ENCODE measurements at places on chromosomes 7 and 10.

DNA sequence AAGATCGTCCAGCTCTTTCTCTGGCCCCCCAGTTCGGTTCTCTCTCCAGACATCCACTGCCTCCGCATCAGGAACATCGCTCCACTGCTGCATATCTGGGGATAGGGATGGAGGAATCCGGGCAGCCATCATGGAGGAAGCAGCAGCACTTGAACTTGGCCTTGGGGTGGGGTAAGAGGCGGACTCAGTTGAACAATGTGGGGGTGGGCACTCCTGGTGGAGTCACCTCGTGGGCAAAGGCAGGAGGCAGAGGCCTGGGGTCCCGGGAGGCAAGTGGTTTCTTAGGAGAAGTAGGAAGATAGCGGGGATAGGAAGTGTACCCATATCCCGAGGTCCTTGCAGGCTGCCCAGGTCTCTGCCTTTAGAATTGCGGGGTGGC is 98.3 kb downstream of the CHST15 start:
- DNase-seq, result no peak

DNA sequence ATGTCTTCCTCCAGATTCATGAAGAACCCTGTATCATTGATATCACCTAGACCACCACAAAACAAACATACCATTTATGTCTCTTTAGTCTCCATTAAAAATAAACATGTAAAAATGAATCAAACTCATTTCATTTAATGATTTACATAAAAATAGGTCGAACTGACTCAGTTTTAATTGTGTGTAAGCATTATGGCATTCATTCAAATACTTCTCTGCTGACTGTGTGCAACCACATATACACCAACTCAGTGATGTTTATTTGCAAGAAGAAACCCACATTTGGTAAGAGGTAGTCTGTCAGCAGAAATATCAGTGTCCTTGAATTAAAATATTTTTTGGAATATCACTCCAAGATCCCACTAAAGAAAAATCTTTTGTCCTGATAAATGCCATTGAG is 30.5 kb downstream of the ABCB1 start:
- no peak for DNase-seq

- DNase-seq, result no peak
Measured at GRCh38 chr7:69002416-69002815, 595.9 kb upstream of the AUTS2 start.

DNA sequence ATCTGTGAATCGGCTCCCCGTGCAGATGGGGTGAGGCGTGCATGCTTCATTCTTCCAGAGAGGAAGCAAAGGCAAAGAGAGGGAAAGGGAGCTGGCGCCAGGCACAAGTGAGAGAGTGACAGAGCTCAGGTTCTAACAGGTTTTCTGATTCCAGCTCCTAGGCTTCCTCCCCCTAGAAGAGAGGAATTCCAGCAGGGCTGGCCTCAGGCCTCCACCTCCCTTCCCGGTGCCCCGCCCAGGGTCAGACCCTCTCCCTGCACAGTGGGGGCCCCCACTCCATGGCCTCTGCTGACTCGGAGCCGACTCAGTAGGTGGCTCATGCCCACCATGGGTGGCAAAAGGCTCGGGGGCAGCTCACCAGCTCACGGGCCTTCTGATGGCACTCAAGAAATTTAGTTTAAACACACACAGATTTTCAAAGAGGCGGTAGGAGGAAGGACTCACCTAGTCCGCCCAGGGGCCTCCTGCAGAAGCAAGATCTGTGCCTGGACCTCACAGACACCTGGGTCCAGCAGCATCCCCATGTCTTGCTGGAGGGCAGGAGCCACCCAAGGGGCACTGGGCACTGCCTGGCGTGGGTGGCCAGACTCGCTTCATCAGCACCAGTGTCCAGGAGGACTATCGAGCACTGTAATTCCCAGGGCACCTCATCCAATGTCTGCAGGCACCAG is 183.5 kb downstream of the MAD1L1 start:
- no peak for DNase-seq

DNA sequence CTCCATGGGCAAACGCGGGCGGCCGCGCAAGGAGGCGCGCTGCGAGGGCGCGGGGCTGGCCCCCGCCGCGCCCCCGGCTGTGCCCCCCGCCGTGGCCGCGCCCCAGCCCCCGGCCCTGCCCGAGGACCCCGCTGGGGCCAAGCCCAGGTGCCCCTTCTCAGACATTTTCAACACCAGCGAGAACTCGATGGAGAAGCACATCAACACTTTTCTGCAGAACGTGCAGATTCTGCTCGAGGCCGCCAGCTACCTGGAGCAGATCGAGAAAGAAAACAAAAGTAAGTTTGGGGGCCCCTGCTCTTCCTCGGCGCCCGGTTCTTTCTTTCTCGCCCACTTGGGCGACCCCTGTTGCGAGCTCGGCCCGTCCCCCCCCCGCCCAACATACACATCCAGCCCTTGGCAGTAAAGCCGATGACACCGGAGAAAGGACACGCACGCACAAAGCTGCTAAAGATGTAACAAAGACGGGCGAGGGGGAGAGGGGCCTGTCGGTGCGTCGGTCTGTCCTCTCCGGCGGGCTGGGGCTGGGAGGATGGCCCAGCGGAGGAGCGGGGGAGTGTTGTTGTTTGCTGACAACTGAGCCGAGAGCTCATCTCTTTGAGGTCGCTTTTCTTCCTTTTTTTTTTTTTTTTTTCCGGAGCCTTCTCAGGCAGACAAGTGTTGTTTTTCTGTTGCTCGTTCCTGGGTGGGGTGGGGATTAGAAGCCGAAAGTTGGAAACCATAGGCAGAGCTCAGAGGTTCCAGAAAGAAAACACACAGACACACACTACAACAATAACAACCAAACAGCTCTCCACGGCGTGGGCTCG is 604 bp downstream of the MXI1 start:
- peak; percentile 57 for DNase-seq

DNA sequence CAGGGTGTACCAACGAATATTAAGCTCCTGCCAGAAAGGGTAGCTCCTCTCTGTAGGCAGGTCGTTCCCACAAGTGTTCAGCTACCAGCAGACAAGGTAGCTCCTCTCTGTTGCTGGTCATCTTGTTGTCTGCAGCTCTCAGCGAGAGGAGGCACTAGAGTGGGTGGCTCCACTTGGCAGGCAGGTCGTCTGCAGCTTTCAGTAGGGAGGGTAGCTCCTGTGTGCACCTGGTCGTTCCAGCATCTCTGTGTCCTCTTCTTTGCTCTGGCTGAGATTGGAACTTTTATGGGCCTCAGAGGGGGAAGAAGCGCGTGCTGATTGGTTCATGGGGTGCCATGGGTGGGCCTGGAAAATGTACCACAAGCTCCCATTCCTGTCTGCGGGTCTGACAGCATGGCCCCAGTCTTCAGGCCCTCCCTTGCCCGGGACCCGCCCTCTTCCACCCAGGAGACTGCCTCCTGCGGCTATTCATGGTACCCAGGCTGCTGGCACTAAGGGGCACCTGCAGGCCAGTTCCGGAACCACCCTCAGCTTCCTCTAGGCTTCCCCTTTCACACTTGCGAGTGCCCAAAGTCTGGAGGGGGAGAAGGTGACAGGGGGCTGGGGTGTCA is 63.9 kb upstream of the CACNA2D1 start:
- DNase-seq, result no peak

GRCh38 chr10:49618821-49619220 is 5.0 kb downstream of the CHAT start:
- no peak for DNase-seq

- DNase-seq, result no peak
Measured at GRCh38 chr7:87001214-87001613, 58.2 kb downstream of the ELAPOR2 start.

- no peak for DNase-seq
Measured at GRCh38 chr7:154684666-154685563, 318.0 kb downstream of the PAXIP1 start.

DNA sequence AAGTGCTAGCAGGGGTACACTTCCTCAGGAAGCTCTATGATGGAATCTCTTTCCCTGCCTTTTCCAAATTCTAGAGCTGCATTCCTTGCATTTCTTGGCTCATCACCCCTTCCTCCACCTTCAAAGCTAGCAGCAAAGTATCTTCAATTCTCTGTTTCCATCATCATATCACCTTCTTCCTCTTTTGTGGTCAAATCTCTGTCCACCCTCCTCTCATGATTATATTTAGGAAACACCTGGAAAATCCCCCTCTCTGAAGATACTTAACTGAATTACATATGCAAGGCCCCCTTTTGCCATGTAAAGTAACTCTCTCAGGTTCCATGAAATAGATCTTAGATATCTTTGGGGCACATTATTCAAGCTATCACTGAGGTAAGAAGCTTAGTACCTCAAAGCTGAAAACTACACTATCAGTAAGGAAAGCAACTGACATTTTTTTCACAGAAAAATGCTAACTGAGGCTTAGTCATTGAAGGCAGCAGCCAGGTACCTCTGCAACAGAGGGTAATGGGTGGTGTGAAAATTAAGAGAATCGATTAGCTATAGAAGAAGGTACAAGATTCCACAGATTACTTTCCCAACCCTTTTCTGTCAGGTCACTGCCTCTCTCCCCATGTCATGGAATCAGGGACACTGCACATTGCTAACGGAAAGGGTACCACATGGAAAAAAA is 197.3 kb downstream of the MACC1 start:
- DNase-seq, result no peak

GRCh38 chr10:49212783-49213182 is 24.6 kb upstream of the TMEM273 start:
- no peak for DNase-seq

- no peak for DNase-seq
Measured at GRCh38 chr10:98262571-98262970, 5.4 kb downstream of the LOXL4 start.

GRCh38 chr7:127705461-127705959 is 53.5 kb downstream of the SND1 start:
- no peak for DNase-seq

GRCh38 chr7:151838072-151838471 is 38.8 kb downstream of the PRKAG2 start:
- no peak for DNase-seq

DNA sequence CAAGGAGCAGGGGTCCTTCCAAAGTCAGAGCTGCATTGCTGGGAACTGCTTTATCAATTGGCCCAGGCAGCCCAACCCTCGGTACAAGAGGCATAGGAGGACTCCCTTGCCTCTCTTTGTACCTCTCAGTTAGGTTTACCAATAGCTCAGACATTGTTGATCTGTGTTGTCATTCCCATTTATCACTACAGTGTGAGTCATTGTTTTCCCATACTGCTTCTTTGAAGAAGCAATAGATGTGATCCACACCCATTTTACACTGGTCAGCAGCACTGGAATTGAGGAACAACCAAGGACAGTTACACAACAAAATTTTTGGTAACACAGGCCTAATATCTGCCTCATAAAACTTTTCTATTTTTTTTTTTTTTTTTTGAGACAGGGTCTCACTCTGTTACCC is 307.2 kb downstream of the SNX13 start:
- no peak for DNase-seq

- DNase-seq, result no peak
Measured at GRCh38 chr7:39501358-39501757, 64.8 kb upstream of the YAE1 start.

GRCh38 chr10:132274581-132274980 is 33.2 kb downstream of the STK32C start:
- no peak for DNase-seq

- DNase-seq, result peak; percentile 16
Measured at GRCh38 chr10:22010973-22011408, 7.5 kb upstream of the DNAJC1 start.

Measured in bone marrow (tissue), 2 donors.